CD8-positive, alpha-beta memory T cell (primary cell): ENCODE measurements at places on chromosomes 5 and 9.
A peak's percentile ranks its signal among the peaks of the same experiment; 100 is the strongest.

GRCh38 chr9:14812806-14813205 lies 90.3 kb upstream of the CER1 start:
- DNase-seq, result no peak

- no peak for DNase-seq
These were observed 480.0 kb downstream of the CCDC171 start for GRCh38 chr9:16032799-16033198.

DNA sequence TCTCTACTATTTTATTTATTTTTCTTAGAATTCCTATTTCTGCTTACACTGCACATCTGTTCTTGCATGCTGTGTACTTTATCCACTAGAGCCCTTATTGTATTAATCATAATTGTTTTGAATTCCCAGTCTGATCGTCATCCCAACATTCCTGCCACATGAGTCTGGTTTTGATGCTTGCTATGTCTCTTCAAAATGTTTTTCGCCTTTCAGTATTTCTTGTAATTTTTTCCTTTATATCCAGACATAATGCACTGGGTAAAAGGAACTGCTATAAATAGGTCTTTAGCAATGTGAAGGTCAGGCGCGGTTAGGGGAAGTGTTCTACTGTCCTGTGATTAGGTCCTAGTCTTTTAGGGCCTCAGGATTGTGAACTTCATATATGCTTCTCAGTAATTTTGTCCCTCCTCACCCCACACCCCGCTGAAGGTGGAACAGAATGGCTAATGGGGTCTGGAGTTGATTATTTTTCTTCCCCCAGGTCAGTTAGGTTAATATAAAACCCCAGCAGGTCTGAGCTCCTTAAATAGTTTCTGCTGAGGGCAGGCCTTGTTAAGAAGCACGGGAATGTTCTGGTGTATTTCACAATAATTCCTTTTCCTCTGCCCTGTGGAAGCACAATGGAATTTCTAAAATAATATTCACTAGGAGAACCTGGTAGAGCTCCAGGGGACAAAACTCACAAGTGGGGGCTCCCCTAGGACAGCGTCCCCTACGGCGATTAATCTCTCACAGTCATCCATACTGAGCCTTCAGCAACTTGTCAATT lies 146.6 kb upstream of the TUT7 start:
- DNase-seq, result no peak

DNA sequence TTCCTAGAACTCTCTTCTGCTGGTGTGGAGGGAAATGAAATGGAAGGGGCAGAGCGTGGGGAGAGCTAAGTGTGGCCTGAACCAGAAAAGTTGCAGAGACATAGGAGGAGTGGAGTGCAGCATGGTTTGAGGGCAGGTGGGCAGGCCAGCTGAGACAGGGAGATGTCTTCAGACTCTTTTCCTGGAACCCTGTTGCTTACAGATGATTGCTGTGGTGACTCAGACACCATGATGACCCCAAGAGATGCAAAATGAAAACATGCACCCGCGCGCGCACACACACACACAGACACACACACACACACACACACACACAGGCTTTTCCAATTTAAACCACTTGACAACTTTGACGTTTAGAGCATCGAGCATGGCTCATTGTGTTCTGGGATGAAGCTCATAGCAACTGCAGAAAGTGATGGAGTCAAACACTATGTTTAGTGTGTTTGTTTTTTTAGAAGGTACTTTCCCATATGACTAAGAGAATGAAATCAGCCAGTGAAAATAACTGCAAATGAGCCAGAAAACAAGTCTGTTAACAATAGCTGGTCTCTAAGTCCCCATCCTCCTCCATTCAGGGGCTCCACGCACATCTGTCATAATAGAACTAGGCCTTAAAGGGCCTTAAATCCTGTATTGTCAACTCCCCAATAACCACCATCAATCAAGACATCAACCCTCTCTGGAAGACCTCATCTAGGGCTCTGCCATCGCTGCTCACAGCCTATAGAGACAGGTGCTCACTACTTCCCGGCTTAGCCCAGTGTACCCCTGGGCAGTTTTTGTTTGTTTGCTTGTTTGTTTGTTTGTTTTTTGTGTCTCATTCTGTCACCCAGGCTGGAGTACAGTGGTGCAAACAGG lies 9.6 kb downstream of the TMOD1 start:
- no peak for DNase-seq

GRCh38 chr9:127970401-127971313 lies 10.1 kb downstream of the EEIG1 start:
- peak; percentile 36 for DNase-seq

DNA sequence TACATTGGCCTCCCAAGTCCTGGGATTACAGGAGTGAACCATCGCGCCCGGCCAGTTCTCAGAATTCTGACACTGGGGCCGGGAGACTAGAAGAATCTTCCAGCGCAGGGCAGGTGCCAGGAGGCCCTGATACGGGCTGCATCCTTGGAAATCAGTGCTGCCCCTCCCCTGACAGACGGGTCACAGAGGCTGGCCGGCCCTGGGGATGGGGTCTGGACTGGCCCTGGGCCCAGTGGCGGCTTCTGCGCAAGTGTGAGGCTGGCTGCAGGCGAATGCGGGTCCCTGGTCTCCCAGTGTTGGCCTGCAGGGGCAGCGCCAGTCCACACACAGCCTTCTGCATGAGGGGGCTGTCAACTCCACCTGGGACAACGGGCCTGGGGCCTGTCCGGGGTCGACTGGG lies 831 bp upstream of the TBC1D9B start:
- DNase-seq, result no peak
